ENCODE measurements at places on chromosomes 5 and 9.

DNA sequence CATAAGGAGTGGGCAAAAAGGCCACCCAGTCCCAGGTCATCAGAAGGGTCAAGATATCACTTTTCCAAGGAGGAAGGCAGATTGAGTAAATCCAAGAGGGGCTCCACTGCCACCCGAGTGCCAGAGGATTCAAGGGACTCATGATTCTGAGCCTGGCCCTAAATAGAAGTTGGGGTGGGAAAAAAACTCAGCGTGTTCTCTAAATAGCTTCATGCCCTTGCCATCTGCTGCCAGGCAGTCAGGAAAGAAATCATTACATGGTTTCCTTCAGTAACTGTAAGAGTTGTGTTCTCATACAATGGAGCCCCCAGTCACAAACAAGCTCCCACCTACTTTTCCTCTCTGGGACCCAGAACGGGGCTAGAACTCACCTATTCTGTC is 37.2 kb downstream of the SAR1B start:
- no peaks in the 10 kb centered on the region for H3K27me3 ChIP-seq
- no peak for DNase-seq
- no peak overlapping the region for H3K27ac ChIP-seq
- no peaks in the 10 kb centered on the region for H3K36me3 ChIP-seq

DNA sequence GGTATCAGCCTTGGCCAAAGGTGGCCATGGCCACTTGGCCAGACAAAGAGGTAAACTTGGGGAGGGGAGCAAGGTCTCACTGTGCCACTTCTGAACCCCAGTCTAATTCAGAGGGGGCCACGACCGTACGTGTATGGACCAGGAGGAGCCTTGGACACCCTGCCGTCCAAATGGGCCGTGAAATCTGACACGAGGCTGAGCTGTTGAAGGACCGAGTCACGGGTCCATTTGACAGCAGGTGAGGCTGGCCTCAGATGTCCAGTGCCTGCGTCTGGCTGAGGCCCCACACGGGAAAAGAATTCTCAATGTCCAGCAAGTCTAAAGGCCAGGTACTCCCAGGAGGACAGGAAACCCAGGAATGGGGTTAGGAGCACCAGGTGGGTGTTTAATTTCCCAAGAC is 17.7 kb downstream of the CMBL start:
- DNase-seq: no peak
- no peaks in the 10 kb centered on the region for H3K27me3 ChIP-seq
- H3K36me3 ChIP-seq: peaks cover 17% of the 10 kb centered on the region
- no peak overlapping the region for H3K4me3 ChIP-seq

DNA sequence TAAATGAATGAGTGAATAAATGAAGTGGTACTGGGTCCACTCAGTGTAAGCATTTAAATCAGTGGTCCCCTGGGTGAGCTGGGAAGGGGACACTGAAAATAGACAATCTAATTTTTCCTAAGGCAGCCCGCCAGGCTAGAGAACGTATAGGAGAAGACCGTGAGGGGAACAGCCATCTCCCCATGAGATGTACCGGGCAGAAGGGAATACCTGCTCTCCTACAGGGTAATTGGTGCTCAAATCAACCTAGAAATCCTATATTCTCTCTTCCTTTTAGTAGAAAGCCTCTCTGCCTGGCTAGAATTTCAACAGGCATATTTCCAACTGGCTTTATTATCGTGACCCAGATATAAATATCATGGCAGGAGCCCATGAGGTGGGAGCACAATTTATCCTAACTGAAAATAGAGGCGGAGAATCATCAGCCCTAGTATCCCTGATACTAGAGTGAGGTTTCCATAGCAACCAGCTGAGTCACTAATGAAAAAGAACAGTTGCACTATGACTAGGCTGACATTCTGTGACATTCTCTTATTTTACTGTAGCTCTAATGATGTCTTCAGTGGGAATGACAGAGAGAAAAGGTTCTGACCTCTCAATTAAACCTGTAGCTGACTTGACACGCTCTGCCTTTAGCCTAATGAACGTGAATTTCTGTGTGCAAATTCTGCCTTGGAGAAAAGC is 96.5 kb upstream of the CAST start:
- no peak overlapping the region for H3K27ac ChIP-seq
- no peak for DNase-seq
- no peaks in the 10 kb centered on the region for H3K4me1 ChIP-seq
- H3K36me3 ChIP-seq: no peaks in the 10 kb centered on the region
- H3K27me3 ChIP-seq: no peaks in the 10 kb centered on the region
- no peak overlapping the region for H3K4me3 ChIP-seq

DNA sequence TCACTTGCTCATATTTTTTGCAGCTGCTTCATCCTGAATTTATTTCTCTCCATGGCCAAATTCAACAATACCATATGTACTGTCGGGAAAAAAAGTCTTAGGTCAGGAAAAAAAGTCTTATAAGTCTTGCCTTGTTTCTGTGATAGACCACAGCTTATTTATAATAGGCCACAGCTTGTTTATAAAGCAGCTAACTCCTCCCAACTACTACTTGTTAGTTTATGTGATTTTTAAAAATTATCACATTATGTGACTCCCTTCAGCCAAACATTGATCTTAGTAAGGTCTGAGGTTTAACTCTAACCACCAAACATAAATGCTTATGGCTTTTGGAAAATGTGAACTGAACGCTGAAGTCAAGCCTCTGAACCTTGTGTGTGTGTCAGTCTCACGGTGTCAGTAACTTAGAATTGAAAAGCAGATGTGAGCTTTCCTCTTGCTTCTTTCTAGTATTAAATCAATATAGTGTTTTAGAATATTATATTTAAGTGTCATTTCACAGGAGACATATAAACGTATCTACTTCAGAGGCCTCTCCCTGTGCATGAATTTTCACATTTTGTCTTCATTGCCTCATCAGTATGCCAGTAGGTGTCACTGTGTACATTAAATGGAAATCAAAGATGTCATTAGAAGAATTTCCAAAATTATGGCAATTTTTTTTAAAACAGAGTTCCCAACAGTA is 51.3 kb downstream of the SNX24 start:
- H3K4me3 ChIP-seq: no peak overlapping the region
- no peaks in the 10 kb centered on the region for H3K36me3 ChIP-seq
- no peaks in the 10 kb centered on the region for H3K4me1 ChIP-seq
- no peaks in the 10 kb centered on the region for H3K27me3 ChIP-seq

DNA sequence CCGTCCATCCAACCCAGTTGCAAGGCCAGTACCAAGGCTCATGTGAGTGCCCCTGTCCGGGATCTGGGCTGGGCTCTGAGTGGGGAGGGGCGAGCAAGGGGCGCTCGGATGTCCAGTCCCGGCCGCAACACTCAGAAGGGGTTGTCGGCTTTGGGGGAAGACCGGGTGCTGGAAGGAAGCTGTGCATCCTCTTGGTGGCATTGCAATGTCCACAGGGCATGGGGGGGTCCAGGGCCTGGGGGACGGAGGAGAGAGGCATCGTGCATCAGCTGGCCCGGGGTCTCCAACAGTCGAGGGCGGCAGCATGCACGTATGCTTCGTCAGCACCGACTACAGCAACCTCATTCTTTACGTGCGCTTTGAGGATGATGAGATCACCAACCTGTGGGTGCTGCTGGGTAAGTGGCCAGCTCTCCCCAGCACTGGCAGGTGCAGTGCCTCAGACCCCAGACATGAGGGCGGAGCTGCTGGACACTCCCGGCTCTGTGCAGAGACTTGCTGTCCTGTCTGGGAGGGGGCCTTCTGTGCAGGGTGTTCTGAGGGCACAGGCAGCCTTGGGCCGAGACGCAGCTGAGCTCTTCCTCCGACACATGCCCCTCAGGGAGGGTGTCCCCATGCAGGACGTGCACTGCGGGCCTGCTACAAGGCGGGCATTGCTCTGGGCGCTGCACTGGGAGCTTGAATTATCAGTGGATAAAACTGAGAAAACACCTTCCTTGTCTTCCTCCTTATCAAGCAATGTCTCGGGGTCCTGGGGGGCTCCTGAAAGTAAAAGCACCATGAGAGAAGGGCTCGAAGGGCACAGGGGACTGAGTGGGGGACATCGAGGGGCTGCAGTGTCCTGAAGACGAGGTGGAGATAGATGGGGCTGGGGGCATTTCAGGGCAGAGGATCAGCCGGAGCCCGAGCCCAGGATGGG is 22.5 kb downstream of the GLT6D1 start:
- H3K27me3 ChIP-seq: no peaks in the 10 kb centered on the region
- no peaks in the 10 kb centered on the region for H3K4me1 ChIP-seq
- no peak overlapping the region for H3K4me3 ChIP-seq
- peaks cover under 1% of the 10 kb centered on the region for H3K36me3 ChIP-seq

All from H9 (cell line).